ENCODE measurements at places on chromosomes 5 and 9. TPM values are rescaled to one million over a fixed set of nuclear protein-coding genes. Genes with fewer than 3 reads are reported as not detected.

Gene WDR38
- not detected for total RNA-seq

Gene ATP10B
- 3.1 TPM for total RNA-seq

Gene COL27A1
- total RNA-seq = 26.3 TPM

Gene TOMM5
- total RNA-seq = 111 TPM

Gene TERT
- not detected for total RNA-seq

Gene IL3
- not detected for total RNA-seq

Gene CD72
- total RNA-seq = not detected

Gene LYRM7
- 3.8 TPM for total RNA-seq

Gene IL31RA
- total RNA-seq = 0.18 TPM

Gene PCDHB5
- total RNA-seq = 2.8 TPM

Gene LCP2
- 69.4 TPM for total RNA-seq

Gene GDF9
- 4.4 TPM for total RNA-seq

Gene PCDHGB3
- total RNA-seq = 5.0 TPM

Gene SIT1
- 2.0 TPM for total RNA-seq

Gene DDX4
- not detected for total RNA-seq

Gene IGIP
- total RNA-seq = 1.8 TPM

Measured in stomach (tissue), 19 donors.